ENCODE measurements at places on chromosomes 12 and 14.

DNA sequence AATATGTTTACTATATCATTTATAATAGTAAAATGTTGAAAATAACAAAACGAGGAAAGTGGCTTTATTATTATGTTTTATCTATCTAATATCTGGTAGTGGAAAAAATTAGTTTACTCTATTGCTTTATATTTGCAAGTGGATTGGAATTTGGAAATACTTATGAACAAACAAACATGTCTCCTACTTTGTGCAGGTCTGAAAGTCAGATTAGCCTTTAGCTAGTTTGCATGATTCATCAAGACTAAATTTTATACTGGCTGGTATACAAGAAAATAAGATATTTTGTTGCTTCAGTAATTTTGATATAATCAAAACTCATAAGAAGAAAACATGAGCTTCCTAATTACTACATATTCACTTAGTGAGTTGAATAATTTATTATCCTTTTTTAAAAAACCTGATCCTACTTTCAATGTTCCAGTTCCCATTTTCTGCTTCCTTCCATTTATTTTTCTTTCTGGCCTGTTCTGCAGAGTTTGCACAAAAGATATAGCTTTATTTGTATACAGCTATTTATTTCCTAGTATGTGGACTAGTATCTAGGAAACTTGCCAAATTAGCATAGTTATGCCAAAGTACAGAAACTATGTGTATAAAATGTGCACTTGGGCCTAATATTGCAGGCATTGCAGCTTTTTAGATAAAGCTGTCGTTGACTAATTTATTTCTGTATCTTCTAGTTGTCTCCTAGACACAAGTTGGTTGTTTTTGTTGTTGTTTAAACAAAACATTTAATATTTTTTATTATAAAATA, 122.0 kb downstream of the AKAP6 start:
- no peak for DNase-seq

GRCh38 chr14:102408724-102409123, 46.0 kb downstream of the TECPR2 start:
- no peak for DNase-seq

DNA sequence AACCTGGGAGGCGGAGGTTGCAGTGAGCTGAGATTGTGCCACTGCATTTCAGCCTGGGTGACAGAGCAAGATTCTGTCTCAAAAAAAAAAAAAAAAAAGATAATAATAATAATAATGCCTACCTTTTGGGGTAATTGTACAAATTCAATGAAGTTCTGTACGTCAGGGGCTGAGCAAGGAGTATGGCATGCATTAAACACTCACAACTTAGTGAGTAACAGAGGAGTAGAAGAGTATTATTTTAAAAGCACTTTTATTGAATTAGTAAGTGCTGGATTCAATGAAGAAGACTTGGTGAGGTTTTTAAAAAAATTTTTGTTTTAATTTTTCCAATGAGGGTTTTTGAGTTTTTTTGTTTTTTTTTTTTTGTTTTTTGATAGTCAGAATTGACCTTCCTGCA, 783.6 kb upstream of the TBX3 start:
- DNase-seq: no peak

- no peak for DNase-seq
These were observed 212.6 kb downstream of the PTPRO start for GRCh38 chr12:15534874-15535273.

DNA sequence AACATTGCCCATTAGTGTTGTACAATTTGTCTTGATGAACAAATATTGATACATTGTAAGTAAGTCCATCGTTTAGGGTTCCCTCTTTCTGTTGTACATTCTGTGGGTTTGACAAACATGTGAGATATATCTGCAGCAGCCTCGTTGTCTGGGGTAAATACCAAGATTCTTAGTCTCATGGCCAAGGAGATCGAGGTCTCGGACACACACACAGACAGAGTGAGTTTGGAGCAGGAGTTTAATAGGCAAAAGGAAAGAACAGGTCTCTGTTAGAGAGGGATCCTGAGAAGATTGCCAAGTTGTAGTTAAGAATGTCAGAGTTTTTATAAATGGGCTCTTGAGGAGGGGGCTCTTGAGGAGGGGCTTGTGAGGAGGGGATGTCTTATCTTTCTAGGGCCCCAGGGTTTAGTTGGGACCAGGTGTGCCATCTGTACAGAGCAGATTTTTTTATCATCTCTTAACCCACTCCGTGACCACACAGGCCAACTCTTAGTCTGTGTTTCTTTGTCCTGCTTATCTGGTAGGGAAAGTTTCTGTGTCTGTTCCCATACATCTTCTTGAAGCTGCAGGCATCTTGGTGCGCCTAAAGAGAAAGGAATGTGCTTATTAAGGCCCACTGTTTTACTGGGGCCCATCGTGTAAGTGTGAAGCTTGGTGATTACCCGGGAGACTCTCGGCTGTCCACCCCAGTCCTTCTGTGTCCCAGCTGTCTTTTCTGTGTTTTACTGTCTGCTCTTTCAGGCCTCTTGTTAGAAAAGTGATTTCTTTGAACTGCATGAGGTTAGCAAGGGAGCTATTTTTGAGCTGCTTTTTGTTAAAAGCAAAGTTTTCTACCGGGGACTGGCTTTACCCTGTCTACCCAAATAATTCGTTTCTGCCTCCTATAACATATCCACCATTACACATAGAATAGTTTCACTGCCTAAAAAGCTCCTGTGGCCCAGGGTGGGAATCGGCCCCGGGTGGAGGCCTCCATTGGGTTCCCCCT, 22.4 kb upstream of the CLEC2D start:
- no peak for DNase-seq

- DNase-seq: no peak
These were observed 71.7 kb downstream of the HMGA2 start for GRCh38 chr12:65895759-65896656.

DNA sequence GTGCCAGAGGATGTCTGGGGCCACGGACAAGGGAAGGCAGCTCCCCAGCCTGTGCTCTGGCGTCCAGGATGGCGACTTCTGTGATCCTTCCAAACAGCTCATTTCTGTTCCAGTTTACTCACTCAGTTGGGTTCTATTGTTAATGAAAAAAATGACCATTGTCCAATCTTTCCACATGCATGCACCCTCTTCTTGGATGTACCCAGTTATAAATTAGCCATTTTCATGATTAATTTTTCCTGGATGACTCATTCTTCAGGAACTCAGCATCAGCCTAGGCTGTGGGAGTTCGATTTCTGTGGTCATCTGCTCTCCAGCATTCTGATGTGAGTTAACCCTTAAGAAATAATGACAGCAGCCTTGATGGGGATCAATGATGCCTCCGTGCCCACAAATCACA, 926.8 kb downstream of the BCL11B start:
- no peak for DNase-seq

- no peak for DNase-seq
These were observed 4.3 kb upstream of the GPR19 start for GRCh38 chr12:12700254-12700653.

- no peak for DNase-seq
These were observed 176.4 kb upstream of the TMTC1 start for GRCh38 chr12:29960122-29960521.

DNA sequence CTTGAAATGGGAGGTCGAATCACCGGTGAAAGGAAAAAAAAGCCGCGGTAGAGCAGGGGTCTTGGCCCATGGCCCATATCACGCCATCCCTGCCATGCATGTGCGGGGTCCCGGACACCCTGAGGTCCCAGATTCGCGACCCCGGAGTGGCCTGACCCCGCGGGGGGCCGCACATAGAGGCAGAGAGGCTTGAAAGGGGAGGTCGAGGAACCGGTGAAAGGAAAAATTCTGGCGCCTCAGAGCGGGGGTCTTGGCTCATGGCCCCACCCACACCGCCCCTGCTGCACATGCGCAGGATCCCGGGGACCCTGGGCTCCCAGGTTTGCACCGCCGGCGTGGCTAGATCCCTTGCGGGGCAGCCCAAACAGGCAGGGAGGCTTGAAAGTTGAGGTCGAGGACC, 319.8 kb downstream of the ALG10 start:
- DNase-seq: no peak

GRCh38 chr14:100074431-100075100, 9.3 kb downstream of the EVL start:
- DNase-seq: no peak

- no peak for DNase-seq
These were observed 606 bp downstream of the CINP start for GRCh38 chr14:102362084-102362483.

- no peak for DNase-seq
These were observed 19.7 kb downstream of the VEZT start for GRCh38 chr12:95237315-95237714.

DNA sequence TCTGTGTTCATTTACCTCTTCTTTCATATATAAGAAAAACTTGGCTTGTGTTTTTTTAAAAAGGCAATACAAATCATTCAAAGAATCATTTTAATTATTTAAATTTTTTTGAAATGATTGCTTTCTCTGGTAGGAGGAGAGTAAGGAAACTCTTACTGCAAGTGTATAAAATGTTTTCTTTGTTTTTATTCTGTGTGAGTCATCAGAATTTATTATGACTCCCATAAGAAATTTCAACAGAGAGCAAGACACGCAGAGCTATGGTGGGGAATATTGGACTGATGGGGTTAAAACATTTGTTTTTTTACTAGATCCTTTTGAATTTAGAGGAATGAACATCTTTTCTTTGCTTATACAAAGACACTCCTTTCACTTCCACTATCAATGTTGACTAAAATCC, 119.1 kb upstream of the ATXN7L3B start:
- no peak for DNase-seq

DNA sequence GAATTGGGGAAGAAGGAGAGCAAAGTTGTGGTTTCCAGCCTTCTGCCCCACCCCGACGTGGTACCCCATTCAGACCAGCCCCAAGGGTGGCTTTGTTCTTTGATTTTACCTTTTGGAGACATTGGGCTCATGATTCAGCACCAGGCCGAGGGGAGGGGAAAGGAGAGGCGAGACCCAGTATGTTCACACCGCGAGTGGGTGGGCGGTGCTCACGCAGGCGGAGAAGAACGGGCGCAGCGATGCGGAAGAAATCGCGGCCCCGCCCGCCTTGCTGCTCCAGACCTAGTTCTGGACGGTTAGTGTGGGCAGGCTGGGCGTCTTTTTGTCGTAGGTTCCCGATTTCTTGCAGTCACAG, 963 bp downstream of the ATL1 start:
- peak; percentile 39 for DNase-seq

- no peak for DNase-seq
These were observed 58.8 kb downstream of the TRMT5 start for GRCh38 chr14:60922050-60922449.

DNA sequence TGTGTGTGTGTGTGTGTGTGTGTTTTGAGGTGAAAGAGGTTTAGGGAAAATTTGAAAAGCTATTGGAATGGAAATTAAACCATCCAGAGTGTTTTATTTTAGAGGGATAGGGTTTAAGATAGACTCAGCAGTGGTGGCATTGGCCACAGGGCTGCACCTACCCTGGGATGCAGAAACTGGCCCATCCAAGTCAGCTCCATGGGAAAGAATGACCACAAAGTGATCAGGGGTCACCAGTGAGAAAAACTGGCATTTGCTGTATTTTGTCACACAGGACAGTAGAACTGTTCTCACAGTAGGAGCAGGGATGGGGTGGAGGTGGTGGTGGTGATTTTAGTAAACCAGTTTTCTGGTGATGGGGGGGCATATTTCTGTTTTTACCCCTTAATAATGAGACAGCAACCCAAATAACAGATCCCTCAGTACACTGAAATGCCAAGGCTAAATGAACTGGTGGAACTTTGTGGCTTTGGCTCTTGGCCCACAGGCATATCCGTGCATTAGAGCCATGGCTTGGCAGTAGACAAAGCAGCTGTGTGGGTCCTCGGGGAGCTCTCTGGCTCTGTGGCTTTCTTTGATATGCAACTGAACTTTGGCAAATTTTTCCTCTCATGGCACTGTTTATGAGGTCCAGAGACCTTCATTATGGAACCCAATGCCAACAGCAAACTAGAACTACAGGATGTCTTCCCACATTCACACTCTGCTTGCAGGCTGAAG, 348.3 kb downstream of the ZFP36L1 start:
- no peak for DNase-seq

GRCh38 chr12:22044391-22044790, 1.6 kb upstream of the CMAS start:
- DNase-seq: no peak

GRCh38 chr12:100274291-100274690, 7.3 kb downstream of the SCYL2 start:
- no peak for DNase-seq

DNA sequence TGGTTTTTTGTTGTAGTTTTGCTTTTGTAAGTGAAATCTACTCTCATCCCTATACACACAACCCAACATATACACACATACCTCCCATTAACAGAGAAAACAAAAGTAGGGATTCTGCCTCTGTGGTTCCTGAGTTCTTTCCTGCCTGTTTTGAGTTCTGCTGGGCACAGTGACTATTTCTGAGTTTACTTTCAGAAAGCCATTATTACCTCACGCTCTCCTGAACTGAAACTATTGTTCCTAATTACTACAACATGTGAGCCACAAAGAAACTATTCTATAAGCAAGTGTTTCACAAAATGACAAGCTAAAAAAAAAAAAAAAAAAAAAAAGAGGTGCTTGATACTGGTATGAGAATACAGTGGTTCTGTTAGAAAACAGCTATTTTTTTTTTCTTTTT, 110.9 kb downstream of the ALG10B start:
- DNase-seq: no peak

DNA sequence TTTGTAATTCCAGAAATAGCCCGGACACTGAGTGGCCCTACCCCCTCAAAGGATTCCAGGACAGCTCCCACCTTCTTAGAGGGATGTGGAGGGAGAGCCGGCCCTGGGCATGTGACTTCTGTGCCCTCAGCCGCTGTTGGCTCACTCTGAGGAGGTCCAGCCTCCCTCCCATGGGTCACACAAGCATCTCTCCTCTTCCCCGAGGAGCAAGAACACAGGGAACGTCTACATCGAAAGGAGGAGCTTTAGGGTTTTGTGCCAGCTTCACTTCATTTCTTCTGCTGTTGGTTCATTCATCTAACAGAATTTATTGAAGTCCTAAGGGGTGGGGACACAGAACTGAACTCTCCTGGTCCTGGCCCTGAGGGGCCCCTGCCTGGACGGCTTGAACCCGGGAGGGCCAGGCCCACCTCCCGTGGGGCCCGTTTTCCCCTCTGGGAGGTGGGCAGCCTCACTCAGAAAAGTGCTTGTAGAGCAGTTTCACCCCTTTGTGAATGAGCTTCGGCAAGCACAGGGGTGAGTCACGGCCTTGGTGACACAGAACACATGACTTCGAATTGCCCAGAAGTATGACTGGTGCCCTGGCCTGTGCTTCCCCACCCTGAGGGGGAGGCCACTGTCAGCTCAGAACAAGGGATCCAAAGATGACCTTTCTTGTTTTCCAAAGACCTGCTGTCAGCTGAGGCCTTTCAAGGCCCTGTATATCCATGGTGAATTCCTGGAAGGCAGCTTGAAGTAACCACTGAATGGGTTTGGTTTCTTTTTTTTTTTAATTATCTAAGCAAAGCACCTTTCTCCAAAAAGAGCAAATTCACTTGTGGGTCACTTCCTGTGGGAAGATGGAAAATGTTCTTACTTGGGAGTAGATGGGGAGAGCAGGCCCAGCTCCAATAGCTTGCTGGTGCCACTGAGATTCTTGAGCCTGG, 39.2 kb downstream of the NFKBIA start:
- DNase-seq: no peak
